NCI-H345 (cell line): ENCODE measurements at places on chromosomes 6 and 20.

- DNase-seq: no peak
Observed at GRCh38 chr6:1558388-1558787, 51.3 kb upstream of the FOXC1 start.

DNA sequence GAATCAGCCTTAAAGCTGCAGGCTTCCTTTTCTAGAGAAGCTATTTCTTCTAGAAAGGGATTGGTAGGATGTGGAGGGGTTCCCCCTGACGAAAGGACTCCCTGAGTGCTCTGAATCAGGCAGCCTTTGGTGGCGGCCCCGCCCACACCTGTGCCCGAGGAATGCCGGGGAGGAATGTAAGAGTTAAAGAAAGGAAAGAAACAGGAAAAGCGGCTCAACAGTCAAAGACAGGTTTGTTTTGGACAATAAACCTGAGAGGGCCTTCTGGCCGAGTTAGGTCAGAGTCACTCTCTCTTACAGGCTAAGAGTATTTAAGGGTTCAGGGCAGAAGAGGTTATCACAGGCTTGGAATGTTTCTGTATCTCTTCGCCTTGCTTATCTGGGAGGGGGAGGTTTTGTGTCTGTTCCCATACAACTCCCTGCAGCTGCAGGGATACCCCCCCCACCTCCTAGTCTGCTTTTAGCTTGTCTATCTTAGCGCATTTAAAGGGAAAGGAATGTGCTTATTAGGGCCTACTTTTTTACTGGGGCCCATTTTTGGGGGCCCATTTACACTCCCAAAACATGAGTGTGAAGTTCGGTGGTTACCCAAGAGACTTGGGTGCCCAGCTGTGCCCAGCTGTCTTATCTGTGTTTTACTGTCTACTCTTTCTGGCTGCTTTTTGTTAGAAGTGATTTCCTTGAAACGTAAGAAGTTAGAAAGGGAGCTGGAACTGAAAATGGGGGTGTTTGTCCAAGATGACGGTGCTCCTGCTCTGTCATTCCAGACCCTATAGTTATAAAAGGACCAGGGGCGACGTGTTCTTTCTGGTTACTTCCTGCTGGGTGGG lies 32.8 kb downstream of the DYNLT1 start:
- DNase-seq: no peak

DNA sequence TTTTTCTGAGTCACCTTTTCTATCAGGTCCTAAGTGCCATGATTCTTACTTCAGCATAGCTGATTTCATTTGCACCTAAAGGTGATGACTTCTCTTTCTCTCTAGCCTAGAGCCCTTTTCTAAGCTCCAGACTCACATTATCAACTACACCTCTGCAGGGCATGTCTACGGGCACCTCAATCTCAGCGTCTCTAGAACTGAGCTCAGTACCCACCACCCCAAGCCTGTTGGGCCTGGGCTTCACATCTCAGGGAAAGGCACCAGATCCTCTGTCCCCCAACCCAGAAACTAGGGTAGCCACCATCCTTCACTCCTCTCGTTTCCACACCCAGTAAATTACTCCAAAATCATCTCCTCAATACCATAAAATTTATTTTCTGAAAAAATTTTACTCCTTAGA lies 10.6 kb upstream of the PLCG1 start:
- no peak for DNase-seq

GRCh38 chr6:30130887-30131862 lies 4.8 kb upstream of the TRIM40 start:
- peak; percentile 75 for DNase-seq

DNA sequence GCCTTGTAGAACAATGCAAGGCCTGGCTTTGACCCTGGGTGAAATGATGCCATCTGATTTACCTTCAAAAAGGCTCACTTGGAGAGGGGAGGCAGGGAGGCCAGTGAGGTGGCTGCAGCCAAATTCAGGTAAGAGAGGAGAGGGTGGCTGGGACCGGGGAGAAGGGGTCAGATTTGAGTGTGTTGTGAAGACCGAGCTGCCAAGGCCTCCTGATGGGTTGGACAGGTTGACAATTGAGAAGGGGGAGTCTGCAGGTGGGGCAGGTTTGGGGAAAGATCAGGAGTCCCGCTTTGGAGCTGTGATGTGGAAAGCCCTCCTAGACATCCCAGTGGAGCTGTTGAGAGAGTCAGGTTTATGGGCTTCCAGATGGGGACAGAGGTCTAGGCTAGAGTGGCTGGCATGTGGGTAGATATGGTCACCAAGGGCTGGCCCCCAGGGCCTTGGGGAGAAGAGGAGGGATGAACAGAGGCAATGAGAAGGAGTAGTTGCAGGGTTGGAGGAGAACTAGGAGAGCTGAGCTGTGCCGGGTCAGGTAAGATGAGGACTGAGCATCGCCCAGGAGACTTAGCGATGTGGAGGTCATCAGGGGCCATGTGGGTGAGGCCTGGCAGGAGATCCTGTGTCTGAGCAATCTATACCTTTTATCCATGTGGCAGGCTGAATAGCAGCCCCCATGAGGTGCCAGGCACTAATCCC lies 70.5 kb upstream of the TOX2 start:
- DNase-seq: no peak

DNA sequence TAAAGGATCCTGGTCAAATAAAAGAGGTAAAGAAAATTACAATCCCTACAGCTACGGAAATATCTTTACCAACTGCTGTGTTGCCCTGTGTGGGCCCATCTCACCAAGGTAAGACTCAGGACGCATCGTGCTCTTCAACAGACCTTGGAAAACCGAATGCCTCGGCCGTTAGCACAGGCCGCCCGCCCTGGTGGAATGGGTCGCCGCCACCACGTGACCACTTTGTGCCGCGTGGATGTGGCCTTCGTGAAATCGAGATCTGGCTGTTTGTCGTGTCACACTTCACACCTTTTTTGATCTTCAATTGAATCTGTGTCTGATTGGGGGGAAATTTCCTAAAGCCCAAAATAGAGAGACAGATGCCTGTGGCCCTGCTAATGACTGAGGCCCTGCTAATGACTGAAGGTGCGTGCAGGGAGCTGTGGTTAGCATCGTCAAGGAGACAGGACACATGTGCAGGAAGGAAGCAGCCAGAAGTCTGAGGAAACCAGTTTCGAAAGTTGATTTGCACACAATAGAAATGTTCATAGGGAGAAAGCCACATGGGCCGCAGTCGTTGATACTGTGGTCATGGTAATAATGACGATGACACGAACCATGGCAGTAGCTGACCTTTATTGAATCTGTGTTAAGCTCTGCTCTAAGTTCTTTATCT lies 175.7 kb upstream of the SNX9 start:
- DNase-seq: no peak

DNA sequence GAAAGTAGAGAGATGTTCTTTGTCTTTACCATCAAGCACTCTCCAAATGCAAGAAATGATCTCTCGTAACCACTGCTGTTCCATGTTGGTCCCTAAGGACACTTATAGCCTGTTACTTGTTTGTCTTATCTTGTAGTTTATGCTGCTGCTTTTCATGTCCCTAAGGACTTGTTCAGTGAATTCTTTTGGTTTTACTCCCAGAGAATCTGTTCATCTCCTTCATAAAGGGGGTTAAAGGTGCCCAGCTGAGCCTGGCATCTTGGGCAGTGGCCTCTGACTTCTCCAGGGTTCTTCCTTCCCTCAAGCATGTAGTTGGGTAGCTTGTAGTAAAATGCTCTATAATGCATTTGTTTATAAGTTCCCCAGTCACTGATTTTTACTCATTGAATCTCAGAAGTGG lies 864 bp upstream of the PKIG start:
- DNase-seq: no peak

DNA sequence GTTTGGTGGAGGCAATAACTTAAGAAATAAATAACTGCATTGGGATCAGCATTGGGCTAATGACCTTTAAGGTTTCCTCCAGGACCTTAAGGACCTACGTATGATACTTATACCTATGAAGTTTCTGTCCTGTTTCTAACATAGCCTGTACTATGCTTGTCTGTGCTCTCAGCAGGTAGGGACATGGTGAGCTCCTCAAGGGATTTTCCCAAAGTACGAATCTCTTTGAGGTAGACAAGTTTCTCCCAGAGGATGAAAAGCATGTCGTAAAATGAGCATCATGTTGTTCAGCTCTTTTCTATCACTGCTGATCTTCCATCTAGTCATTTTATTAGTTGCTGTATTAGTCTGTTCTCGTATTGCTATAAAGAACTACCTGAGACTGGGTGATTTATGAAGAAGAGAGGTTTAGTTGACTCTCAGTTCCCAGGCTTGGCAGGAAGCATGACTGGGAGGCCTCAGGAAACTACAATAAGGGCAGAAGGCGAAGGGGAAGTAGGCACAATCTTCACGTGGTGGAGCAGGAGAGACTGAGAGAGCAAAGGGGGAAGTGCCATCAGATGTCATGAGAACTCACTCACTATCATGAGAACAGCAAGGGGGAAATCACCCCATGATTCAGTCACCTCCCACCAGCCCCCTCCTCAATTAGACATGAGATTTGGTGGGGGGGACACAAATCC lies 77.8 kb upstream of the TGM3 start:
- no peak for DNase-seq

DNA sequence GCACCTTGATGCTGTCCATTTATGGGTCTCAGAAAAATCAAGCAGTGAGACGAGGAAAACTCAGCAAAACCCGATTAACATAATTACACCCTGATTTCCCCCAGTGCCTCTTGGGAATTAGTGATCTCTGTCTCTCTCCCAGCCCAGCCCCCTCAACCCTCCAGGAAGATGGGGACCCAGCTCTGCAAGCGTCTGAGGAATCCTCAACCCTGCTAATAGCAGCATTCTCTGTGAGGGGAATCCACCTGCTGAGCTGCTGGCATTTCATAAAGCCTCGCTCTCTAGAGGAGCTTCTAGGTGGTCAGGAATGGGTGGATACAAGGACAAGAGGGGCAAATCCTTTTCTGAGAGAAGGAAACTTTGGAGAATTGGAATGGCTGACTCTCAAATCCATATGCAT lies 13.9 kb downstream of the NR2E1 start:
- no peak for DNase-seq

DNA sequence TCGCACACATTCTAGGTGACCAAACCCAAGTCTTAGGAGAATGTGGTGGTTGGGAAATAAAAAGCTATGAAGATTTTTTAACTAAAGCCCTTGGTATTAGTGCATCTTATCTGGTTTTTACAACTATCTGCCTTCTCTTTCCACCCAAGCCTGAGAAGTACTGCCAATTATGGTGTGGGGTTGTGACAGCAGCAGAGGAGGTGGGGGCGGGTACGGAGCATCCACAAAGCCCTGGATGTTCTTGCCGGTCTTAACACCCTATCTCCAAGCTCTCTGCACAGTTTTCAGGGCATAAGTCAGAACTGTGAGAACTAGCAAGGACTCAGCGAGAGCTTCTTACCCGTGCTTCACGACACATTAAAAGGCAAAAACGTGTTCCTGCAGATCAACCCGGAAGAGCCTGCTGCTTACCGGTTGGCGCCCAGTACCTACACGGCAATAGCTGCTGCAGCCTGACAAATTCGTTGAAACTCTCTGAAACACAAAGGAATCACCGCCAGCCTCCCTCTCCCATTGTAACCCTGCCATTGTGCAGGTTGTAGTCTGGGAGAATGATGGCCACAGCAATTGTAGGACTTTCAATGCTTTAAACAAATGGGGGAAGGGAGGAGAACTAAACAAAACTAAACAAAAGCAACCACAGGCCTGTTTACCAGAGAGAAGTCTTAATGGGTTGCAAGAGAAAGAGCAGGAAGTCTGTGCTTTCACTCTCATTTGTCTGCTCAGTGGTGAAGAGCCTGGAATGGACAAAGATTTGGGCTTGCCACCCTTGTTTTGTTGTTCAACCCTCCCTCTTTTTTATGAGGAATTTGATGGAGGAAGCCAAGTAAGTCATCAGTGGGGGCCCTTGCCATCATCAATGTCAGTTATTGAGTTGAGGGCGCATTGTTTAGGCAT lies 461.0 kb upstream of the JARID2 start:
- DNase-seq: peak; percentile 54

- no peak for DNase-seq
Observed at GRCh38 chr6:162373192-162373591, 354.4 kb downstream of the PRKN start.

DNA sequence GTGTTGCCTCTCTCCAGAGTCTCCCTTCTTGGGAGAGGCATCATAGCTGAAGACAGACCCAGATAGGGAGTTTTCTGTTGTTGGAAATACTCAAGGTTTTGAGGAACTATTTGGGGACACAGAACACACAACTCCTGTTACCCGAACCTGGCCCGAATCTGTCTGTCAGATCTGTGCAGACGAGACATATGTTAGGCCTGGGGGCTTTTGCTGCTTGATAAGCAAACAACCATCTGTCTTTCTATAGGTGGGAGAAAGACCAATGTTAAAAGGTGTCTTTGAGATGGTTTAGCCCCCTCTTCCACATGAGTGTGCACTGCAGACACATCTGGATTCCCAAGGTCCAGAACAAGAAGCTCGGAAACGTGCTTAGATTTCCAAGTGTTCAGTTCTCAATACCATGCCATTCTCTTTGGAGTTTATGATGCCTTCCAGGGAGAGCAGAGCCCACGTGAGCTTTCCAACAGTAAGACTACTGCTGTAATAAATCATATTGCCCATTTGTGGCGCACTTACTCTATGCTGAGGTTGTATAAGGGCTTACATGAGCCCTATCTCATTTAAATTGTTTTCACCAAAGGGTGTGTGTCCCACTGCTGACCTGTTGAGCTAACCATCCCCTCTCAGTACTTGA lies 3.8 kb upstream of the STX16 start:
- DNase-seq: no peak

- no peak for DNase-seq
Observed at GRCh38 chr6:163984124-163984936, 569.8 kb downstream of the QKI start.

GRCh38 chr6:8238773-8239683 lies 136.7 kb upstream of the EEF1E1 start:
- DNase-seq: no peak

DNA sequence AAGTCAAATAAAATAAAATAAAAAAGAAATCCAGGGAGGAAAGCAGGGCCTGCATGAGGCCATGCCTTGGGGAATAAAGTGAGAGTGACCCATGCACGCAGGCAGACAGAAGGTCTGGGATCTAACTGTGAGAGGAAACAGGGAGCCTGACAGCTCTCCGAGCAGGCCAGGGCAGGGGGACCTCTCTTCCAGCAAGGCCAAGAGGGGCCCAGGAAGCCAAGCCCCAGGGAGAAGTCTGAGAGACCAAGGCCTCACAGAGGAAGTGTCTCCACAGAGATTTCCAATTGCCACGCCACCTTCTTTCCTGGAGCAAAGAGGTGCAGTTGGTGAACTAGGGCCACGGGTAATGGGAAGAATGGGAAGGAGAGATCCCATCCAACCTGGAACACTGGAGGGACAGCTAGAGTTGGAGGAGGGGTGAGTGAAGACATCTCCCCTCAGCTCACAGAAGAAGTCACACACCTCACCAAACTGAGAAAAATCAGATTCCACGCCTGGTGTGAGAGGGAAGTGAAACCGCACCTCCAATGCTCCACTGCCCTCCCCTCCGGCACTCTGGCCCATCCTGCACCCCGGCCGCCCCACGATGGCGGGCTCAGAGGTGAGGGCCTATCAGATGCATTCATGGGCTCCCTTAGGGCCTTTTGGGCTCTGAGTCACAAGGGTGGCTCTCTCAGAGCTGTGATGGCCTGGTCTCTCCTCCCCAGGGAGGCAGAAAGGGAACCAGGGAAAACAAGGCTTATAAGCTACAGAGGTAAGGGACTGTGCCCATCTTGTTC lies 25.1 kb upstream of the TAF8 start:
- no peak for DNase-seq
